Tibial artery (tissue), 4 donors: ENCODE measurements at places on chromosomes 16 and 17.

DNA sequence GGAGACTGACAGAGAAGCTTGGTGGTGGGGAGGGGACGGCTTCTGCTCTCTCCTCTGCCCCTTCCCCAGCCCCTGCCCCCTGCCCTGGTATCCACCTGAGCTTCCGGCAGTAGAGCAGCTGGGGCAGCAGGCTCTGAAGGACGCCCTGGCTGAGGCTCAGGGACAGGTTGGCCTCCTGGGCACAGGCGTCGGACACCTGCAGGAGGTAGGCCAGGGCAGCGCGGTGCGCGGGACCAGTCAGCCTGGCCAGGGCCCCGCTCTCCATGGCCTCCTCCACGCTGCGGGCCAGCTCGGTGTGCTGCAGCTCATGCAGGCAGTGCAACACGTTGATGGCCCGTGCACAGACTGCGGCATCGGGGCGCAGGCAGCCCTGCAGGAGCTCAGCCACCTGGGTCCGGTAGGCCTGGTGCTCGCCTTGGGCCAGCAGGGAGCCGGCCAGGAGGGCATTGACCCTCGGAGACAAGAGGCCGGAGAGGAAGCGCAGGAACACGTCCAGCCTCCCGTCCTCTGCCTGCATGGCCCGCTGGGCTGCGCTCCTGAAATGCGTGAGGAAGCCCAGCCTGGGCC is 14.2 kb downstream of the NLRC3 start:
- DNase-seq = no peak

DNA sequence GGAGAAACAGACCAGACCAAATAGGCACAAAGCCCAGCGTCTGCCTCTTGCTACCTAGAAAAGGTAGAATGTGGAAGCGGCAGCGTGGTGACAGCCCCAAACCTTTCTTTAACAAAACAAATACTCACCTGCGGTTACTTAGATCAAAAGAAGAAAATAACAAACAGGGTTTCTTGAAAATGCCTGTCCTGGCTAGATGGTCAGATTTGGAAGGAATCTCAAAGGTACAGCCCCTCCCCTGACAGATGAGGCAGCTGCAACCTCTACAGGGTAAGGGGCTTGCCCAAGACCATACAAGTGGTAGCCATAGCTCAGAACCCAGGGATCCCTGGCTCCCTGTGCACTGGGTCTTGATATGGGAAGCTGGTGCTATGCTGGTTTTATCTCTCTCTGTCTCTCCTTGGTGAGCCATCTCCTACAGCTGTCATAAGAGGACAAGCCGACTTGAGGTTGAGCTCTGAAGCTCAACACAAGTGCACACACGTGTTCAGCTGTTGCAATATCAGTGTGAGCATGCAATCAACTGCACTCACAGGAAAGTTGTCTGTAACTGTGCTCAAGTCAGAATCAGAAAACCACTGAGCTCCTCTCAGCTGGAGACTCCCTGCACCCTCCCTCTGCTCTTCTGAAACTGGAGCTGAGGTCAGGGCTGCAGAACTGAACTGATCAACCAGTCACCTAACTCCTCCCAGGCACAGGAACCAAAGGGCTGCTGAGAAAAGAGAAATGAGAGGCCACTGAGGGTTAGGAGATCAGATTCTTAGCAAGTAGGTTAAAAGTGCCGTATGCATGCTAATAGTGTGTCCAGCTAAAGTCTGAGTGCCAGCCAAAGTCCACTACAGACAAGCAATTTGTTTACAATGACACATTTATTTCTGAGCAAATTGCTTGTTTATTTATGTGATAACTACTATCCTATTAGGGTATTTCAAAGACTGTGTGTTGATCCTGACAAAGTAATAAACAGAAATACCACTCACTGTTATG is 6.1 kb upstream of the RNF157 start:
- no peak for DNase-seq

- DNase-seq = no peak
Measured at GRCh38 chr17:52938623-52939230, 780.2 kb upstream of the CA10 start.

GRCh38 chr17:9371019-9371418 is 204.6 kb downstream of the STX8 start:
- no peak for DNase-seq

GRCh38 chr17:81682565-81683207 is 911 bp downstream of the ARL16 start:
- no peak for DNase-seq

DNA sequence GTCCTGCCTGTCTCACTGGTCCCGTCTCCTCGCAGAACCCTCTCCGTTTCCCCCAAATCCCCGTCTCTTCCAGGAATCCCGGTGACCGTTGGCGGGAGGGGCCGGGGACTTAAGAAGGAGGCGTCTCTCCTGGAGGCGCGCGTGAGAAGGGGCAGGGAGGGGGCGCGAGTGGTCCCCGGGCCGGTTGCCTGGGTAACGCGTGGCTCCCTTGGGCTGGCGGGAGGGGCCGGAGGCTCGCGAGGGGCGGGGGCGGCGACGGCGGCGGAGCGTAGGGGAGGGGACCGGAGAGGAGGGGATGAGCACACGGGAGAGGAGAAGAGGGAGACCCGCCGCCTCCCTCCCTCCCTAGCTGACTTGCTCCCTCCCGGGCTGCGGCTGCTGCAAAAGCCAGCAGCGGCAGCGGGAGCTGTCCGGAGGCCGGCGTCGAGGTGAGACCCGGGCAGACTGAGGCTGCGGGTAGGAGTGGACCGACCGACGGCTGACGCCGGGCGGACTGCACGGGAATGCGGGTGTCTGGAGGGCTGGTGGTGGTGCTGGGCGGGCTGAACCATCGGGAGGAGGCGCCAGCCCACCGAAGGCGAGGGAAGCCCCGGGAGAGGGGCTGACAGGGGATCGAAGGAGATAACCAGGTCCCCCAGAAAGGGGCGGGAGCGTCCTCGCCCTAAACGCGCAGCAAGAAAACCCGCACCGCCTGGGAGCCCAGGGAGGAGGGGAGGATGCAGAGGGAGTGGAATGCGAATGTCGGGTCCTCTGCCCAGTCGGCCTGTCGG is at the start of gene PRRT2:
TSS of gene PRRT2 (plus strand) at position 298 of the 770 bp plus-strand sequence. CDS start 862 bp downstream, outside the sequence.
- peak; percentile 92 for DNase-seq

DNA sequence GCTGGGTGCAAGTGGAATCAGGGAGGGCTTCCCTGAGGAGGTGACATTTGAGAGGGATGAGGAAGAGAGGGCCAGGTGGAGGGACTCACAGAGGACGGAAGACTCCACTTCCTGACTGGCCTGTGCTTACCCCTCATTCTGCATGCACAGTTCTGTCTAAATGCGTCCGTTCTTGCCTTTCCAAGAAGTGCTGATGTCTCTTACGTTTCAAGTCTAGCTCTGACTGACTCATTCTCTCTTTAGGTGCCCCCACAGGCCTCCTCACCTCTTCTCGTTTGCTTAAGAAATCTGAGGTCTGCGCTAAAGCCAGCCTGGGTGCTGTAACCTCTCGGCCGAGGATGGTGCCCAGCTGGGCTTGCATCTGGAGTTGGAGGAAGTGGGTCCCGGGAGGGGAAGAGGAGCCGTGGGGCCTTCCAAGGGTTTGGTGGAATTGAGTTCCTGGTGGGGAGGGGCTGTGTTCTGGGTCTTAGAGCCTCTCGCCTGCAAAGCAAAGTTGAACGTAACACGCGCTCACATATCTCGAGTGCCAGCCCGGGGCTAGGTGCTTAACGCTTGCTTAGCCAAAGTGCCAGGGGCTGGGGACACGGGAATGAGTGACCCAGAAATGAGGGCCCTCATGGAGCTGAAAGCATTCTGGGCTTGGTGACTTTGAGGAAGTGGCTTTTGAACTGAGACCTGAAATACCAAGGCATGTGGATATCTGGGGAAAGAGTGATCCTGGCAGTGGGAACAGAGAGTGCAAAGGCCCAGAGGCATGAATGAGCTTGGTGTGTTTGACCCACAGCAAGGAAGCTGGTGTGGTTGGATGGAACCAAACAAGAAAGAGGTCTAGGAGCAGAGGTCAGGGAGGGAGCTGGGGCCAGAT is 4.8 kb downstream of the IL4R start:
- peak; percentile 79 for DNase-seq

DNA sequence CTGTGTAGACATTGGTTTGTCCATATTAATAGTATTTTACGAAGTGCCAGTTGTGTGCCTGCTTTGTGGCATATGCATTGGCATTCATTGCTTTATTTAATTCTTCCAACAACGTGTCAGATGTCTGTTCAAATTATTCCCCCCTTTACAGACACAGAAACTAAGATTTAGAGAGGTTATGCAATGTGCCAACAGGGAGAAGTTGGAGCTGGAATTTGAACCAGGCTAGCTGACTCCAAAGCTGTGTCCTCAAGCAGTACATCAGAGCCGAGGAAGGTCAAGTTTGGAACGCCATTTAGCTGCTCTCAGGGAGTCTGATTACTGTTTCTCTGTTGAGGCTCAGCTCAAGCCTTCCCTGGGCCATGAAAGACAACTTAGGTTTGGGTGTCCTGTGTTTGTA is 232.3 kb downstream of the WWOX start:
- no peak for DNase-seq

DNA sequence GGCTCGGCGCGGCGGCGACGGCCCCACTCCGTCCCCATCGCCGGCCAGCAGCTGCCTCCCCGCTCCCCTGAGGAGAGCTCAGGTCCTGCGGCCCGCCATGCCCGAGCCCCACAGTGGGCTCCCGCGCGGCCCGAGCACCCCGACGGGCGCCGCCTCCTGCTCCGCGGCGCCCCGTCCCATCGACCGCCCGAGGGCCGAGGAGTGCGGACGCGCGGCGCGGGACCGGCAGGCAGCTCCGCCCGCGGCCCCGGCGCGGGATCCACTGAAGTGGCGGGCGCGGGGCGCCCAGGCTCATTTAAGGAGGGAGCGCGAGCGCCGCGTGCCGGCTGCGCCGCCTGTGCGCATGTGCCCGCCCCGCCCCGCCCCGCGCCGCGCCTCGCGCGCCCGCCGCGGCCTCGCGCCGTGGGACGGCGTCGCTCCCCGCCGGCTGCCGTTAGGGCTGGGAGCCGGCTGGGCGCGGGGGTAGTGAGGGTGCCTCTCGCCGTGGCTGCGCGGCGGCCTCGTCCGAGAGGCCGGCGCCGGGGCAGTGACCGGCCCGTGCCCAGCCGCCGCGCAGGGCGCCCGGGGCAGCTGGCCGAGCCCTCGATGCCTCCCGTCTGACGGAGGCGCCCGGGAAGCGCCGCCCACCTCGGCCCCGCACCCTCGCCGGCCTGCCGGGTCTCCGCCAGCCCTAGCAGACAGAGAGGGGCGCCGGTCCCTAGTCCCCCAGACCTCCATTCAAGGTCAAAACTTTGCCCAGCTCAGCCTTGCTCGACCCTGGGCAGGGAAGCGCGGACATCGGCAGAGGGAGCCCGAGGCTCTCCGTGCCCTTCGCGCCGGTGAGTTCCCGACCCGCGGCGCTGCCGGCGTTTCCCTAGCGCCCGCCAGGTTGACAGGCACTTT is at the start of gene NETO2:
TSS of gene NETO2 (minus strand) at position 269 of the 882 bp plus-strand sequence. CDS start 333 bp downstream, outside the sequence.
- DNase-seq = peak; percentile 28

- DNase-seq = no peak
Measured at GRCh38 chr16:70427786-70428177, 11.1 kb downstream of the ST3GAL2 start.

- no peak for DNase-seq
Measured at GRCh38 chr16:2840914-2841313, 10.8 kb downstream of the ZG16B start.

DNA sequence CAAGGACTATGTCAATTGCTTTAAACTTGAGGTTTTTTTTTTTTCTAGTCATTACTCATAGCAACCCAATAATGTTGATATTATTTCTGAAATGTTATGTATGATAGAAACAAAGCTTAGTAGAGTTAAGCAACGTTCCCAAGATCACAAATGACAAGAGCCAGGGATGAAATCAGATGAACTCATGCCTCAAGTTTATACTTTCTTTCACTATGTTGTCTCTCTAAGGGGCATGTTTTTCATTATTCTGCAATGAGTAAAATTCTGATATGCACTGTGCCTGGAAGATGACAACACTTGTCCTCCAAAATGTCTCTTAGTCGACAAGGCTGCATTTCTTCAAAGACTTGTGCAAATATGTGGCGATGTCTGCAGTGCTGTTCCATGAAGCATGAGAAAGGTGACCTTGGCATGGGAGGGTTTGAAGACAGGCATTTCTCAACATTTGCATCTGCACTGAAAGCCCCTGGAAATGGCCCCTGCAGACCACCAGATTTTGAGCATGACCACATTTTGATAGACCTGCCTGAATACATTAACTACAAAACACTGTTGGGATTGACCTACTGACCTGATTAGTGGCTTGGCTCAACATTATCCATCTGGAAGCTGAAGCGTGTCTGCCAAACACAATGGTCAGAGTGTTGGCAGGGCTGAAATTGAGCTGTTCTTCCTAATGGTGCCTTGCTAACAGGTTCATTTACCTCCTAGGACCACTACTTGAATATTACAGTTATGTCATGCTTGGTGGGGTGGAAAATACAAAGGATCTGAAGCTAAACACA is 1027.5 kb downstream of the CDH11 start:
- no peak for DNase-seq

- DNase-seq = no peak
Measured at GRCh38 chr16:65713181-65713808, 591.4 kb upstream of the CDH11 start.

DNA sequence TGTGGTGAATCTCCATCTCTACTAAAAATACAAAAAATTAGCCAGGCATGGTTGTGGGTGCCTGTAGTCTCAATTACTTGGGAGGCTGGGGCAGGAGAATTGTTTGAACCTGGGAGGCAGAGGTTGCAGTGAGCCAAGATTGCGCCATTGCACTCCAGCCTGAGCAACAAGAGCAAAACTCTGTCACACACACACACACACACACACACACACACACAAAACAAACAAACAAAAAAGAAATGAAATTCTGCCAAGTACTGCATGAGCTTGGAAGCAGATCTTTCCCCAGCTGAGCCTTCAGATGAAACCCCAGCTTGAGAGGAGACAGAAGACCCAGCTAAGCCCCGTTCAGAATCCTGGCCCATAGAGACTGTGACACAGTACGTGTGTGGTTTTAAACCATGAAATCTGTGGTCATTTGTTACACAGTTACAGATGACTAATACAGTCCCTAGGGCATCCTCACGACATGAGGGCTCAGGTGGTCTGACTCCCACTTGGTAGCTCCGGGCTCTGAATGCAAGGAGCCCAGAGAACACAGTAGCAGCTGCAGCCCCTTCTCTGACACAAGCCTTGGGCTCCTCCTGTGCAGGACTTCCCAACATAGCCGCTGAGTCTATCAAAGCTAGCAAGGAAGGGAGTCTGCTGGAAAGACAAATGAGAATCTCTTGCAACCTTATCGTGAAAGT is 132.8 kb downstream of the SEC14L1 start:
- DNase-seq = no peak
